ENCODE measurements at places on chromosomes 13 and 19.

- no peak for DNase-seq
These were observed 4.2 kb downstream of the FCHO1 start for GRCh38 chr19:17755443-17755890.

- DNase-seq: peak; percentile 75
These were observed at the start of gene ZNF575 for GRCh38 chr19:43532962-43533545. Gene ZNF575, plus strand, starts transcription at chr19:43533188. Its CDS starts 1,235 bp downstream, at chr19:43534423.

DNA sequence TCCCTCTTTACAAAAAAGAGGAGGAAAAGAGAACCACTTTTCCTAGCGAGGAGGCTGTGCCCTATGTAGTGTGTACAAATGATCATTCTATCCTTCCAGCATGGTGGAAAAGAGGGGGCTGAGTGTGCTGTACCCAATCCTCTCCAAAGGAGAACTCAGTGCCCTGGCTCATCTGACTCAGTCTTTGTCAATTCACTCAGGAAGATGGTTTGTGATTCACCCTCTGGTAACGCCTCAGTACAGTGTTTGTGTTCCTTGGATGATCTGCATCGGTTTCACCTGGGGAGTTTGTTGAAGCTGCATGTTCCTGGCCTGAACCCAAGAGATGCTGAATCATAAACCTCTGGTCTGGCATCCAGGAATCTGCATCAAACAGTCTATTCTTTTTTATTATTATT is 18.3 kb upstream of the ENOX1 start:
- DNase-seq: no peak

DNA sequence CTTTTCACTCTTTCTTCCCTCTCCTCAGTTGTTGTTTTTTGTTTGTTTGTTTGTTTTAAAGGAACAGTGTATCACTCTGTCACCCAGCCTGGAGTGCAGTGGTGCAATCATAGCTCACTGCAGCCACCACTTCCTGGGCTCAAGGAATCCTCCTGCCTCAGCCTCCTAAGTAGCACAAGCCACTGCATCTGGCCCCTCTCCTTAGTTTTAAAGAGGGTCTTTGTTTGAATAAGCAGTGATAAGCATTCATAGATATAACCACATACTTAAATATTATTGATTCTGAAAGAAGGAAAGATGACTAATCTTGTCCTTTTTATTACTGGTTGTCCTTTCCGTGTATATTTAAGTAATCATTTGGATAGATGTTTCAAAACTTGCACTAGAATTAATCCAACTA is 26.7 kb downstream of the ERCC5 start:
- no peak for DNase-seq

- DNase-seq: no peak
These were observed 21.2 kb upstream of the PCDH8 start for GRCh38 chr13:52869621-52870020.

- no peak for DNase-seq
These were observed 5.4 kb downstream of the NCLN start for GRCh38 chr19:3190921-3191805.

DNA sequence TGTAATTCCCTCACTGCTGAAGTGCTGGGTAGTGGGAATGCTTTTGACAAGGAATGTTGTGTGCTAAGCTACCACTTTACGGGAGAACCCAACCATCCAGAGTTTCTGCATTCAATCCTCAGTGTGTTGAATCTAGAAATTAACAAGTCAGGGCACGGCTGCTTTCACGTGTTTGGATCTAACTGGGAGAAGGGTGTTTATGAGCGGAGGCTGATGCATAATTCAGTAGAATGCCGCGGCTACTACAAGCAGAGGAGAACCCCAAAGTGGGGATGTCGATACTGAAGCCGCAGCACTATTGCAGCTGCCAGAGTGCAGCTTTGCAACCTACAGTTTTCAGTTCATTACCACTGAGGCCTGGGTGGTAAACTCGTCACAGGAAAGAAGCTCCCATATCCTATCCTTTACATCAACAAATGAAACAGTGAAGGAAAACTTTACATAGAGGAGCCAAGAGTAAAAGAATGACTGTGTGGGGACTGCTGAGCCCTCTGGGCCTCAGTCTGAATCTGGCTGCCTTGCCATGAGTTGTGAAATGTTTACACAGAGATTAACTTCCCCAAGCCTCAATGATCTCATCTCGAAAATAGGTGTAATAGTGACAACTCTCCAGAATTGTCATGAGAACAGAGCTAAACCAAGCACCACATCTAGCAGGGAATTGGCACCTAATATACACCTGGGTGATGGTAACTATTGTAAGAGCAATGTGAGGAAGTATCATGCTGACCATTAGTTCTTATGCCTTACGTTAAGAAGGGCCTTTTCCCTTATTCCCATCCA is 531.7 kb downstream of the MYO16 start:
- DNase-seq: no peak

DNA sequence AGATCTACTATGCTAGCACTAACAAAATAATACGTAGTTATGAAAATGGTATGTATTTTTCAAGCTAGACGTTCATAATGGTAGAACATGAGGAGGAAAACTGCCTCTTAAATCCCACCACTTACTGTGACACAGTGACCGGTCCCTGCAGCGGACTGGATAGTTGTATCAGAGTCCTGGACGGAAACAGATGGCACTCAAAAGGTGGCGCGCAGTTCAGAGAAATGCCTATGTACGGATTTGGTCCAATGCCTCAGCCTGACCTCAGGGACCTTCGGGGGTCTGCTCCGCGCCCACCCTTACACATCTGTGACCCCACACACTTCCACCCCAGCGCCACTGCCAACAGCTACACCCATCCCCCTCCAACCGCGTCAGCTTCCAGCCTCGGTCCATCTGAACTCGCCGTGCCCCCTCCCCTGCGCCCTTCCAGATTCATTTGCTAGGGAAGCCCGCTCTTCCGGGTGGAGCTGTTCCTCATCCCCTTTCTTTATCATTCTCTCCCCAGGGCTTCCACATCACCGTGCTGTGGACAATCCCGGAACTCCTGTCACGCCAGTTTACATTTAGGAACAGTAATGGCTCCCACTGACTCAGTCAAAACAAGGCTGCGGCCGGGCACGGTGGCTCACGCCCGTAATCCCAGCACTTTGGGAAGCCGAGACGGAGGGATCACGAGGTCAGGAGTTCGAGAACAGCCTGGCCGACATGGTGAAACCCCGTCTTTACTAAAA is 792 bp upstream of the LENG8 start:
- no peak for DNase-seq

DNA sequence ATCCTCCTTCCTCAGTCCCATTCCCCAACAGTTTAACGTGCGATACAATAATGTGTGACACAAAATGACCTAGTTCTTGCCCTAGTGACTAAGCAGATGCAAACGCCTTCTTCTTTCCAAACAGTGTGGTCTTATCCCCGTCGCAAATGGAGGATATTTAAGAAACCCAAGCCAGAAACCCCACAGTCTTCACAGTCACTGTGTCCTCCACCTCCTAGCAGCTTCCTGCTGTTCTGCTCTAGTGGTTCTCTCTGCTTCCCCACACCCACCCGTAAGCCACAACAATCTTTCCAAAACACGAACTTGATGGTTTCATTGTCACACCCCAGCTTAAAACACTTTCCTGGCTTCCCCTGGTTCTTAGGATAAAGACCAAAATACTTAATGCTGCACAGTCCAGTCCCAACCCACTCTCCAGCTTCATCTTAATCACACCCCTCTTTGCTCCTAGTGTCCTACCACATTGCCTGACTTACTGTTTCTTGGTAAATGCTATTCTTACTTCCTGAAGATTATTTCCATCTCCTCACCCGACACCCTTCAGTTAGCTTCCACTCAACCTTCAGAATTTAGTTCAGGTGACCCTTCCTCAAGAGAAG is 32.3 kb downstream of the ITM2B start:
- no peak for DNase-seq

- DNase-seq: no peak
These were observed 18.5 kb downstream of the LYPD3 start for GRCh38 chr19:43446746-43447489.

GRCh38 chr19:55161571-55162322 is 4.2 kb upstream of the TNNI3 start:
- no peak for DNase-seq

DNA sequence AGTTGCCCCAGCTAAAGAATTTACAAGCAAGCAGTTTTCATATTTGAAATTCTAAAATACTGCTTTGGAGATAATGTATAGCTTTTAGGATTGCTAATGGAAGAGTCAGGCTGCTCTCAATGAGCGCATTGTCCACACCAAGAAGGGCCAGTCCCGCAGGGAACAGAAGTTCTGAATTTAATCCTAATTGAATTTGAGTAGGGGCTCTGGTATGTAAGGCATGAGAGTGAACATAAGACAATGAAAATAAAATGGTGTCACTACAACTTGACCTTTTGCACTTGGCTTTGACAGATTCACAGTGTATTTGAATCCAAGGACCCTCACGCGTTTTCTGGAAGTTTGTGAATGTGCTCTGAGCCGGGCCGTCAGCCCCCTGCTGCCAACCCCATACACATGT is 32.6 kb downstream of the RAB20 start:
- DNase-seq: no peak

- DNase-seq: no peak
These were observed 755 bp downstream of the SERTM1 start for GRCh38 chr13:36674337-36675212.

GRCh38 chr13:94154367-94154766 is 325.1 kb downstream of the DCT start:
- no peak for DNase-seq

DNA sequence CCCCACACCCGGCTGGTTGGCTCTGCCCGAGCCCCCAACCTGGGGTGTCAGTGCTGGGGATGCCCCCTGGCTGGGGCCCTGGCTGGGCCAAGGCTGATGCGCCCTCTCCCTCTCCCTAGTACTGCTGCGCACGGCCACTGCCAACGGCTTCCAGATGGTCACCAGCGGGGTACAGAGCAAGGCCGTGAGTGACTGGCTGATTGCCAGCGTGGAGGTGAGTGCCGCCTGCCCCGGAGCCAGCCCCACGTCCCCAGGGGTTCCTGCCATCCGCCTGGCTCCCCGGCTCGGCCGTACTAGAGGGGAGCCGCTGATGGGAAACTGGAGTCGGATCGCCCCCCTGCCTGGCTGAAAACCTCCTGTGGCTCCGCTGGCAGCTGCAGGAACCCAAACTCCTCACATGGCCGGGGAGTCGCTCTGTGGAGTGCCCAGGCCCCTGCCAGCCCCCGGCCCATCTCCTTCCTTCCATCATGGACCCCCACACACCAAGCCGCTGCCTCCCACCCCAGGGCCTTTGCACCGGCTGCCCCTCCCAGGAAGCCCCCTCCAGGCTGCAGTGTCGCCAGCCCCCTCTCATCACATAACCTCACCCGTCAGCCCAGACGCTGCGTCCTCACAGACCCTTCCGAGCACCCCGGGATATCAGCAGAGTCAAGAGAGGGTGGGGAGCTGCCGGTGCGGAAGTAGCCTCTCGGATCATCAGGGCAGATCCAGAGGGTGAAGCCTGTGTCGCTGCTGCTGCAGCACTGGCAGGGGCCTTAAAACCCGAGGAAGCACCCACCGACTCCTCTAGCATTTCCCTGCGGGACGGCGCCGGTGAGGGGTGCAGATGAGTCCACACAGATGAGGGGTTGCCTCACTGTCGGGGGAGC is 10.6 kb downstream of the NCLN start:
- DNase-seq: no peak

DNA sequence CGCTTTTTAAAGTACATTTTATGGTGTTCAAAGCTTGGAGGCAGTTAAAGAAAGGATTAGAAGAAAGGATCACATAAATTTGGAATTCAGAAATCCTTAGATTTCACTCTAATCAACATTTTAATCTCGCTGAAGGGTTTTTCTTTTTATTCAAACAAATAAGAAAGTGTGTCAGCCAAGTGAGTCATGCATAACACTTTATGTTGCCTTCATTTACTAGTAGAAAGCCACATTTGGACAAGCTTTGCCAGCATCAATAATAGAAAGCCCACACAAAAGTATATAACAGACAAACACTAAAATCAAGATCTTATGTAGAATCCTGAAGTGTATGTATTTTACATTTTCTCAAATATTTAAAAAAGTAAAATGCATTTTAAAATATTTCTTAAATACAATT is 154.9 kb upstream of the TRPC4 start:
- DNase-seq: no peak

DNA sequence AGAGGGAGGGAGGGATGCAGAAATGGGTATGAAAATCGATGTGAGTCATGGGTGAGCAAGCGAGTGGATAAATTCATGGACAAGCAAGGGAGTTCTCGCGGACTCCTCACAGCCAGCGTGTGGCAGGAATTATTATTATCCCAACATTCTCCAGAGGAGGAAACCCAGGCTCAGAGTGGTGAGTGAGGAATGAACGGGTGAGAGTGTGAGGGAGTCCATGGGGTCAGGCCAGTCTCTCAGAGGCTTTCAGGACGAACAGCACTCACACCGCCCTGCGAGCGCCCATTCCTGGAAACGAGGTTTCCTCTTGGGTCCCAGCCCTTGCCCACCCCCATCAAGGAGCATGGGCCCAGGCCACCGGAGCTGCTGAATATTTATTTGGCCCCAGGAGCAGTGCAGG is 6.3 kb upstream of the DNAAF3 start:
- no peak for DNase-seq

DNA sequence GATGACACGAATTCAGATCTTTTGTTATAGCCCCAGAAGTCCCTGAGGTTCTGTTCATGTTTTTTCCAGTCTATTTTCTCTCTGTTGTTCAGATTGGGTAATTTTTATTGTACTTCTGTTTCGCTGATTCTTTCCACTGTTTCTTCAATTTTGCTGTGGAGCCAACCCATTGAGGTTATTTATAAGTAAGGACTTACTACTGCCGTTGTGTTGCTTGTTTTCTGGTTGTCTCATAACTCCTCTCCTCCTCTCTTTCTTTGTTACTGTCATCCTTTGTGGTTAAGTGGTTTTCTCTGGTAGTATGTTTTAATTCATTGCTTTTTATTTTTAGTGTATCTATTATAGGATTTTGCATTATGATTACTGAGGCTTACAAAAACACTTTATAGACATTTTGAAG is 48.7 kb upstream of the GAS6 start:
- DNase-seq: no peak

DNA sequence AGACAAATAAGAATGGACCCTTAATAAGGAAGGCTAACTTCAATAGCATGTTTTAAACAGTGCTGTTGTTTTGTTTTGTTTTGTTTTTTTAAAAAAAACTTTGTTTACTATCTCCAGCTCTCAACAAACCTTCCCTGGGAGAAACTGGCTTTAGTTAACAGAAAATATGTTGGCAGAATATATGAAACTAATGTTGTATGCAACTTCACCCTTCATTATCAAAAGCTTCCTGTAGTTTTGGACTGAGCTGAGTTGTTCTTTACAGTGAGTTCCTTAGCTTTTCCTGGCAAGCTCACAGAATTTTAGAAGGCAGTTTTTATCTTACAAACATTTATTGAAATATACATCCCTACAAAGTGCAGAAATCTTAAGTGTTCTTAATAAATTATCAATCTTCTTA is 2480.7 kb upstream of the PCDH20 start:
- no peak for DNase-seq

- DNase-seq: no peak
These were observed 36.3 kb upstream of the ZNF724 start for GRCh38 chr19:23286477-23286876.

- DNase-seq: no peak
These were observed 763.1 kb upstream of the SLITRK1 start for GRCh38 chr13:84645196-84646012.

GRCh38 chr19:49441210-49441959 is at the start of gene SLC17A7:
Gene SLC17A7, minus strand, starts transcription at chr19:49441527. Its CDS starts 148 bp downstream, at chr19:49441379.
- DNase-seq: no peak

GRCh38 chr13:94640721-94641120 is 39.1 kb downstream of the GPR180 start:
- DNase-seq: no peak
